ENCODE measurements at places on chromosomes 1 and 21.
A peak's percentile ranks its signal among the peaks of the same experiment; 100 is the strongest.

DNA sequence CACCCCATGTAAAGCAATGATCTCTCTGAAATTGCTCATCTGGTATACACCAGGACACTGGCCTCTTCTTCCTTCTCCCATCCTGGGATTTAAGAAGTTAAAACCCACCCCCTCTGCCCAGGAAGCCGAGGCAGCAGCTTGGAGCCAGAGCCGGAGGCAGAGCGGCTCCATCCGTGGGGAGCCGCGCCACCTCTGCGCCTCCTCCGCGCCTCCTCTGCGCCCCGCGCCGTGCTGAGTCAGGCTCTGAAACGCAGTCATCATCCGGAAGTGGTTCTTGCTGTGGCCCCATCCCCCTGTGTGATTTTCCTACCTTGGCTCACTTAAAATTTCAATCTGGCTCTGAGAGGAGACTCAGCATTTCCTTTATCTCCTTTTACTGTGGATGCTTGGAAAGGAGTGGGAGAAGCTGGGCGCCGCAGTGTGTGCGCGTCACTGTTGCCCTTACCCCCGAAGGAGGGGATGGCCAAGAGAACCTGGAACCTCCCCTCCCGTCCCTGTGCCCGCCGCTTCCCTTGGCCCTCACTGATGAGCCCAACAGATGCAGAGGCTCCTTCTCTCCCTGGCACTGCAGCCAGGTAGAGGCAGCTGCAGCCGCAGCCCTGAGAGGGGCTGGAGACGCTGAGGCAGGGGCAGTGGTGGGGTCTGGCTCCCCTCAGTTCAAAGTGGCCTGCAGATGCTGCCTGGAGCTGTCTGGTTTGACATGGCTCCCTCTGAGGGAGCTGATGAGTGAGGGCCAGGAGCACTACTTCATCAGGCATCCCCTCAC lies 15.3 kb upstream of the NPHP4 start:
- DNase-seq = no peak

DNA sequence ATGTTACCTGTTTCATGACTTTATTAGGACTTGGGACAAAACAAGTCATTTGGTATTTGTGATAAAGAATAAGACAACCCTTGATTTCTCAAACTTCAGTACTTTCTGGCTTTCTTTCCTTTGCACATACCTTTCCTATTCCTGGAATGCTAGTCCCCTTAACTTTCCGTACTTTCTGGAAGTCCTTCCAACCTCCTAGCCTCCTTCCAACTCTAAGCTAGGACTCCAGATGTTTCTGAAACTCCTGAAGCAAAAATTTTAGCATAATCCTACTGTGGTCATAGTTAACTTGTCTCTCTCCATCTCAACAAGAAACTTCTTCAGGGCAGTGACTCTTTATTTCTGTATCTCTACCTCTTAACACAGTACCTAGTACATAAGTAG lies 19.8 kb upstream of the C1orf105 start:
- no peak for DNase-seq

DNA sequence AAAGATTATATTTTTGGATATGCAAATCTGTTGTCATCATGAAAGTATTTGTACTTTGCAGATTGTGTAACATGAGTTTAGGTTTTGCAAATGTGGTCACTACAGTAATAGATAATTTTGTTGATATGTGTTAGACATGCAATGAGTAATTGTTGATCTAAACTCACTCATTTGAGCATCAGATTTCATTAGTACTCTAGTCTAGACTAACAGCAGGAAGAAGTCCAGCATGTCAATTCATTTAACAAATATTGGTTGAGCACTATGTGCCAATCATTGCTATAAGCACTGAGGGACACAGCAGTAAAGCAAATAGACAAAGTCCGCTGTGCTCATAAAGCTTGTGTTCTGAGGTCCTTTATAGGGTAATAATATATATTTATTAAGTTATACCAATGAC lies 350.0 kb downstream of the USP25 start:
- no peak for DNase-seq

DNA sequence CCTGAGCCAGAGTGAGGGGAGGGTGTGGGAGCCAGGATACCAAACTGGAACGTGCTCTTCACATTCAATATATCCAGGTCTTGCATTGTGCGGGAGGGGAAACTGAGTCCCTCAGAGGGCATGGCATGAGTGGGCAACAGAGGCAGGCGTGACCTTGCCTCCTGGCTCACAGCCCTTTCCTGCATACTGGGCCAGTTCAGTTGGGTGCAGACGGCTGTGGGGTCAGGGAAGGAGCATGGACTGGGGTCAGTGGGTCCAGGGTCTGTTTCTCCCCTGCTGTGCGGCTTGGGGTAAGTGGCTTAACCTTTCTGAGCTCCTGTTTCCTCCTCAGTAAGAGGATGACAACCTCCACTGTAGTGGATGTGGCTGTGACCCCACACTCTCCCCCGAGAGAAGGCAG lies 16.6 kb downstream of the SERINC2 start:
- DNase-seq = no peak

DNA sequence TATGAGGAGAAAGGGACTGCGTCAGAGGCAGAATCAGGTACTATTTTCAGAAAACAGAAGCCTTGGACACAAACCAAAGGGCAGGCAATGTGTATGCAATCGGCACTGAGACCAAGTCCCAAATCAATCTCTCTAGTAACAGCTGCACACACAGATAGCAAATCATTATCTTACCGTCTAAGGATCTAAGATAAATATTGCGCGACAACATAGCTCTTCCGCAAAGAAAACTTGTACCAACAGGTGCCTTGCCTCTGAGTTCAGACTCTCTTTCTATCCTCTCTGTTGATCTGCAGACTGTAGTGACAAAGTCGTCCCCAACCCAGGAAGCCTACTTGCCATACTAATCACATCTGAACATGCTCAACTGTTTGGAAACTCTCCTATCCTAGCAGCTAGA lies 22.6 kb upstream of the SAMD13 start:
- no peak for DNase-seq

DNA sequence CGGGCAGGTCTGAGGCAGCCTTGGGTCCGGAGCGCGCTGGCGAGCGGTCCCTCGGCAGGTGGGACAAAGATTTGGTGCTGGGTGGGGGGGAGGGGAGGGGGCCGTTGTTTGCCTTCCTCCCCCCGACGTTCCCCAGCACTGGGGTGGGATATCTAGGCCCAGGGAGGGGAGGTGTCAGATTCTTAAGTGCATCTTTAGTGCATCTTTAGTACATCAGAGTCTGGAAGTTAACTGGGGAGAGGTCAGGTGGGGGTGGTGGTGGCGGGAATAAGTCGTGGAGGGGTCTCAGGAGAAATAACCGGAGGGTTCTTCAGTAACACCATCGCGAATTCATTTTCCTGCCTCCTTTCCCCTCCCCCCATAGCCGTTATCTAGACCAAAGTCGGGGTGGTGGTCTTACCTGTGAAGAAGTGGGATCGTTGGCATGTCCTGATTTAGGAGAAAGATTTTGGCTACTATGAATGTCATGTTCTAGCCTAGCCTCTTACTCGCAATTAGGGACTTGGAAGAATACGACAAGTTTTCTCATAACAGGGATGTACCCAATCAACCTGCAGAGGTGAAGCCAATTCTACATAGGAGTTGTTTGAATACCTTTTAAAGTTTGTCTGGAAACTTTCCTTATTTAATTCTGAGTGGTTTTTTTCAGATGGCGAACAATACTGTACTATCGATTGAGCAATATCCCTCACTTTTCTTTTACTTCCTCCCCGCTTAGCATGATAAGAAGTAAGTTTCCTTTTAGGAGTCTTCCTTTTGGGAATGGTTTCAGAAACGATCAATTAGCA lies 886 bp downstream of the ZMYM4 start:
- no peak for DNase-seq

DNA sequence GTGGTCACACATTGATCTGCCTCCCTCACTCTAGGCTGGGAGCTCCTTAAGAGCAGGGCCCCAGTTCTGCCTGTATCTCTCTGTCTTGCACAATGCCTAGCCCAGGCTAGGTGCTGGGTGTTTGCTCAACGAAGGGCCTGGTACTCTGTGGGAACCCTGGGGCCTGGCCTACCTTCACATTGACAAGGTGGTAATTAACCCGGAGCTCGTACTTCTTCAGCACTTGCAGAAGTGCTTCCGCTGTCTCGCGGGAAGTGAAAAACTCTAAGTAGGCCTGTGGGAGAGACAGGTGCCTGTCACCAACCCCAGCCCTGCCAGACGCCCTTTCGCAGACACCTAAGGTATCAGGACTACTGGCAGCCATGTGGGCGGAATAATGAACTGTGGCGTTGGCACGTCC lies 13.7 kb downstream of the MTHFR start:
- DNase-seq = no peak

GRCh38 chr1:12124693-12125421 lies 41.9 kb upstream of the TNFRSF1B start:
- DNase-seq = peak; percentile 56

DNA sequence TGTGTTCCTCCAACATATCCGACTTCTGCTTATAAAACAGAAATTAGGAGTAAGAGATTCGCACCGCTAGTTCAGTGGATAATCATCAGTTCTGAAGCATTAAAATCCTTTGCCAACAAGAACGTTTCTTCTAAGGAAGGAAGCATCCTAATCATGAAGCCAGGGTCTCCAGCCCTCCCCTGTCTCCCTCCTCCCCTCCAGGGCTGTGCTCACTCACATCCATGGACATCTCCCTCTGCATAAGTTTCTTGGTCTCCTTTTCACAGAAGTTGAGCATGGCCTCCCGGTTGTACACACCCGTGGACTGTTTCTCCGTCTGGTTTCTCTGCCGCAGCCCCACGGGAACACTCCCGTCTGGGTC lies 505 bp downstream of the LMOD1 start:
- DNase-seq = no peak

DNA sequence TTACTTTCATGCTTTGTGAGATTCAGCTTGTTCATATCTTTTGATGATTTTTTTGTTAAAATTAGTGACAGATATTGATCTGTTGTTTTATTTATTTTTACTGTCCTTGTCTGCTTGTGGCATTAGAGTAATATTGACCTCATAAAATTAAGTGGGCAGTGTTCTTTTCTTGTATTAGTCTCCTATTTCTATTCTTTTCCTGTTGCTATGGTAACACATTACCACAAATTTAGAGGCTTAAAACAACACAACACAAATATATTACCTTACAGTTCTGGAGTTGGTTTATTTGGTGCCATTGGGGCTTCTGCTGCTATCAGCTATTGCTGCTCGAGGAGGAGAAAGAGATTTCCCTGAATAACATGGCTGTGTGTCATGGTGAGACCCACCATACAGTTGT lies 135.7 kb downstream of the C1orf94 start:
- DNase-seq = no peak

DNA sequence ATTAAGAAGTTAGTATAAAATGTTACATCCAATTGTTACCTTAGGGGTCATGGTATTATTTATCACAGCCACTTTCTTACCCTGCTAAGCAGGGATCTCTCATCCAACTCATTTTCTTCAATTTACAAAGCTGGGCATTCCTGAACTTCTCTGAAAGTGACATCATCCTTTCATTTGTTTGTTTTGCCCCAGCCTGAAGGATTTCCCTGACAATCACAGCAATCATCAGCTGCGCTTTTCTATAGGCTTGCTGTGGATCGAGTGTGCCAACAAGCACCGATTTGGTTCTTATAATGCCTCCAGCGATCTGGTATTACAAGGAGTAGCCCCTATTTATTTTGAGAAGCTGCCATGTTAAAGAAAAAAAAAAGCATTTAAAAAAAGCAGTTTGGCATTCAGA lies 240.2 kb downstream of the USH2A start:
- DNase-seq = no peak

DNA sequence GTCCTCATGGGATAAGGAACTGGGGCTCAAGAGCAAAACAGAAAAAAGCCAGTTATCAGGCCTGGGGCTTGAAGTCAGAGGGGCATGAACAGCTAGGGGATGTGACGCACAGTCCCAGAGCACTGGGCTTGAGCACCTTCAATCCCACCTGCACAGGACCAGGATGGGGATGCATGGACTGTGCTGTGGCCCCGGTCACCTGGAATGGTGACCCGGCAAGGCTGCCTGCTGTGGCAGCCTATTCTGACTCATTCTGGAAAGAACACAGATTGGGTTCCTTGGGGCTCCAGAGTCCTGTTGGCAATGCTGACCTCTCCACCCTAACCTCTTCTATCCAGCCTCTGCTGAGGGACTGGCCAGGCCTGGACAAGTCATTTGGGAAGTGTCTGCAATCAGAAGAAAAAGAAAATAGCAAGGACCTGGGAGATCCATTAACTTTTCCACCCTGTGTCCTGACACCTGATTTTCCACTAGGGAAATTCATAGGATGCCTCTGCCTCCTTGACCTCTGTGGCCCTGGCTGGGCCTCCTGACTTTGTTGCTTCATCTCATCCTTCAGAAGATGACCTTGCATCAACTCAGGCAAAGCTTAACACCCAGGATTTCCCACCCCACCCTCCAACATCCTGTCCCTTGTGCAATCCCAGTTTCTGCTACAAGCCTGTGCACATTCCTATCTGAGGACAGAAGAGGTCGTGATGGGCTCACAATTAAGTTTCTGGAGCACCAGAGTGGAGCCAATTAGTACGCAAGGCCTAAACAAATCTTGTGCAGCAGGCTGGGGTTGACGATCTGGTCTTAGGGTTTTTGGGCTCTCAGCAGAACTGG lies 17.9 kb upstream of the FMOD start:
- no peak for DNase-seq

DNA sequence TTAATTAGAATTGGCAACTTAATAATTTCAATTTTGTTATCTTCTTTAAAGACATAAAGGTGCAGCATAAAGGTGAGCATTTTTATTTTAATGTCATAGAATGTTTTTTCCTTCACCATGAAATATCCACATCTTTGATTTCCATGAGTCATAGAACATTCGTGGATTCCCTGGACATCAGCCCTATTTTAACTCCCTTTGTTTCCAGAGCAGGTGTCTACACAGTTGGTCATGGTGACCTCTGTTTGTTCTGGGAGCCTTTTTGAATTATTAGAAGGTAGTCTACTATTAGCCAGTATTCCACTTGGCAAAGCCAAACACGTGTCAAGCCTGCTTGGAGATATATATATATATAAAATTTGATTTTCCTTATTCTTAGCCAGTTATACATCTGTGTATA lies 572.9 kb downstream of the LTN1 start:
- no peak for DNase-seq

- DNase-seq = no peak
Measured at GRCh38 chr21:29233611-29234540, 64.8 kb upstream of the BACH1 start.

- no peak for DNase-seq
Measured at GRCh38 chr1:220789532-220790147, 2.9 kb downstream of the MTARC1 start.

- no peak for DNase-seq
Measured at GRCh38 chr1:98988904-98989555, 15.6 kb downstream of the PLPPR5 start.

- no peak for DNase-seq
Measured at GRCh38 chr1:31238612-31238985, 1.1 kb downstream of the NKAIN1 start.

DNA sequence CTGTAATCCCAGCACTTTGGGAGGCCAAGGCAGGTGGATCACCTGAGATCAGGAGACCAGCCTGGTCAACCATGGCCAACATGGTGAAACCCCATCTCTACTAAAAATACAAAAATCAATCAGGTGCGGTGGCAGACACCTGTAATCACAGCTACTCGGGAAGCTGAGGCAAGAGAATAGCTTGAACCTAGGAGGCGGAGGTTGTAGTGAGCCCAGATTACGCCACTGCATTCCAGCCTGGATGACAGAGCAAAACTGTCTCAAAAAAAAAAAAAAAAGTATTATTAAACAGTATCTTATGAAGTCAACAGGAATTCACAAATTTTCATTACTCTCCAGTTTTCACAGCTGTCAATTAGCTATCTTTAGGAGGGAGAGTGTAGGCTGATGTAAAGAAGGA lies 3.8 kb downstream of the ACBD6 start:
- DNase-seq = no peak

- DNase-seq = no peak
Measured at GRCh38 chr1:210792250-210793102, 341.5 kb downstream of the KCNH1 start.

GRCh38 chr1:44038876-44039657 lies 7.8 kb upstream of the SLC6A9 start:
- DNase-seq = no peak

Data from activated CD4-positive, CD25-positive, alpha-beta regulatory T cell (primary cell).